ENCODE measurements at places on chromosomes 6 and 20.

DNA sequence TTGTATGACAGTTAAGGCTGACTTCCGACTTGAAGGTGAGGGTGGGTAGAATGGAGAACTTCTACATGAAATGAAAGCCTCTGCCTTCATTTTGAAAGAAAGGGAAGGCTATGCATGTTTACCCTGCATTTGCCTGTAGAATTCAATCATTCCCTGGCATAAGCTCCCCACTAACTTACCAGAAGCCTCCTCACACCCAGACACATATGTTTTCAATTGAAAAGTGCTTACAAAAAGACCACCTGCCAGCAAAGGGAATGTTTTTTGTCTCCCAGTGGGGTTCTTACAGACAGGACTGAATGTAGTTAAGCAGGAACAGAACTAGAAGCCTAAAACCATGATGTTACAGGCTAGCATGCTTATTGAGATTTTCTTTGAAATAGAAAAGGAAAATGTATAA is 392.1 kb upstream of the HSF2 start:
- no peak for DNase-seq

DNA sequence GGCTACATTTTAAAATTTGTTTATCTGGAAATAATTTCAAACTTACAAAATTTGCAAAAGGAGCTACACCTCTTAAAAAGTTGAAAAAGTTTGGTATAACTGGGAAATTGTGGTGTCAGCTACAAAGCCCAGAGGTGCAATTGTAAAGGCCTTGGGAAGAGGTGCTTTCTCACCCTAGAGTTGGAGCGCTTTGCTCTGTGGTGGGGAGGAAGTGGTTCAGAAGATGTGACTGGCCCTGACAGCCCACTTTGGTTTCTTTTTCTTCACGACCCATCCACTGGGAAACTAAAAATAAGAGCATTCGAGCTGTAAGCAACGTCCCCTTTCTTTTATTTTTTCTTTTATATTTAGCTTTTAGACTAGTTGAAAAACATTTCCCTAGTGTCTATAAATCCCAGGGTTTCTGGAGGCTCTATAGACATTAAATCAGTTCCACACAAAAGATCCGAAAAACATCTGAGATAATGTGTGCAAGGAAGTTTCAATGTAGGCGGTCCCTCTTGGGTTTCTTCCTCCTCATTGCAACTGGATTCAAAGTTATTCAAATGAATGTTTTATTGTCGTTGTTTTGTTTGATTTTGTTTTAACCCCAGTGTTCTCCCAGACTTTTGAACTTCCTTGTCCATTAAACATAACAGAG is 397.8 kb downstream of the KIF16B start:
- DNase-seq: no peak

DNA sequence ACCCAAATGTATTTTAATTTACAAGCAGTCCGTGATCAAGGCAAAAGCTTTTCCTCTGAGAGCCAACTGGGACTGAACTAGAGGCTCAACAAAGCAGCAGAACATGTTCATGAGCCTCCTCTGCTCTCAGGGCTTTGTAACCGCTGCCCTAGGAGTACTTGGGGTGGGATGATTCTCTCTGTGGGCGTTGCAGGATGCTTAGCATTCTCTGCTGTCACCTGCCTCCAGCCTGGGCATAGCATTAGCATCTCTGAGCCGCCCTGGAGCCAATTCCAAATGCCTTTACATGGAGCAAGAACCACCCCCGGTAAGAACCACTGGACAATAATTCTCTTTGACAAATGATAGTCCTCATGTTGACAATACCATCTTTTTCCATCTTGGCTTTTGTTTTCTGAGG is 237.6 kb upstream of the CDH4 start:
- DNase-seq: no peak

- DNase-seq: no peak
Observed at GRCh38 chr6:150584065-150584464, 15.6 kb upstream of the PLEKHG1 start.

DNA sequence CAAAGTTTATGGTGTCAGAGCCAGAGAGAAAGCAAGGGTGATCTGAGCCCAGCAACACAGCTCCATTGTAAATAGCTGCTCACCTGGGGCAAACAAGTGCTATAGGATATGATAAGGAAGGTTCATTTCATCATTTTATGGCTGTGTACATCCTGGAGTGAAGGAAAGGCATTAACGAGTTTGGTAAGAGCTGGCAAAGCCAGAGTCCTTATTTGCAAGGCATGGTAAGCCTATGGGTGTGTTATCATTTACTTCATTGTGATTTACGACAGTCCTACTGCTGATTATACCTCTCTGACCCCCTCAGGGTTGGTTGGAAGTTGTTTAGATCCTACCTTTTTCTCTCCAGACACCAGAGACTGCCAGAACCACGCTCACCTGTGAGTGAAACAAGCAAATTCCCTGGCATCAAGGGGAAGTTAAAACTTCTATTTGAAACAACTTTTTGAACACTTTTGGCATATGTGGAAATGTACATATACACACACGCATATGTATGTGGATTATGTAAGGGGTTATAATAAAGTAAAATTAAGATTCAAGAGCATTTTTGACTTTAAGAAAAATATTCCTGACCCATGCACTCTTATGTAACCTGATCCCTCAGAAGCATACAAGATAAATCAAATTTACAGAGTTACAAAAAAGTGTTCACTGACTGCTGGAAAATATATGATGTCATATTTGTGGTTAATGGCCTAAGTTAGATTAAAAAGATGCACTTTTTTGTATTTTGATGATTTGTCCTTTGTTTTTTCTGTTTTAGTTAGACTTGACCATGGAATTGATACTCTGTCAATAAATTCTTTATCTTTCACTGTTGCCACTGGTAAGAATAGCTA is 40.4 kb upstream of the EDN1 start:
- no peak for DNase-seq
